ENCODE measurements at places on chromosomes 1 and 21. TPM values are rescaled to one million over a fixed set of nuclear protein-coding genes. Genes with fewer than 3 reads are reported as not detected.

The CHI3L2 gene
- total RNA-seq = 33.9 TPM

DNA sequence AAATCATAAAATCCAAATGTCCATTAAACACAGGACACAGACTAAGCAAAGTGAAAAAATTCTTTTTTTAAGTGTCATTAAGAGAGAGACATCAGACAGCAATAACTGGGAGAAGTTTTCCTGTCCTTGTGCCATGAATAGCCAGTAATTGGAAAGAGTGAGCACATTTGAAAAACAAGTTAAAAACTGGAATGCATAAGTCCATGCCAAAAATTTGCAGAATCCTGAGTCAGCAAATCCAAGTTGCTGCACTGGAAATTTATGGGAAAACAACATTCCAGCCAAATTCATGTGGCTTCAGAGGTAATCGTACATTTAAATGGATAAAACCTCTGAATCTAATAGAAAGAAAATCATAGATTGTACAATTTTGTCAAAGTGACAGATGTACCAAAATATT, 291.4 kb downstream of the LRRC40 start:
- H3K36me3 ChIP-seq = no peaks in the 10 kb centered on the region
- H3K27me3 ChIP-seq = no peaks in the 10 kb centered on the region
- no peak overlapping the region for H3K27ac ChIP-seq
- H3K4me1 ChIP-seq = no peaks in the 10 kb centered on the region
- no peak for DNase-seq
- H3K4me3 ChIP-seq = no peak overlapping the region

The PIK3CD gene
- total RNA-seq = 250 TPM

The UTP25 gene
- total RNA-seq = 7.5 TPM

DNA sequence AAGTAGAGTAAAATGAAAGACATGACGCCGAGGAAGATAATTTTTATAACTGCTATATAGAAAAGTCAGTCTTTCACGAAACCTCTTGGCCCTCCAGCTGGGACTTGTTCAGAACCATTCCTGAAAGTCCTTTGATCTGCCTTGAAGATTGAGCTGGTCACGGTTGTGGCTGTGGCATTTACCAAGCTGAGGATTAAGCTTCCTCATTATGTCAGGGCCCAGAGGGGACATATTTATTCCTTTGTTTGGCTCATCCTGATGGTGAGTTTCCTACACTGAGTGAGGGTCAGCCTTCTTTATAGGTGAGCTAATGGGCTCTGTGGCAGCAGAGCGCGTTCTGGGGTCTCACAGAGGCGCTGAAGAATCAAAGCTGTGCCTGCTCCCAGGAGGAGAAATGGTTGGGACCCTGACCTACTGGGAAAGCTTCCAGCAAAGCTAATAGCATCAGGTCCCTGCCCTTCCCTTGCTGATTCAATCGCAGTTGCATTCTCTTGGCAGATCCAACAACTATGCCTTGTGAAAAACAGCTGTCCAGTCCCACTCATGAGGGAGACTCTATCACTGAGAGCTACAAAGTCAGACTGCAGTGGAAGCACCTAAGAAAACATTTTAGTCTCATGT, 43.2 kb upstream of the PBX1 start:
- no peaks in the 10 kb centered on the region for H3K36me3 ChIP-seq
- DNase-seq = no peak
- no peak overlapping the region for H3K27ac ChIP-seq
- no peaks in the 10 kb centered on the region for H3K4me1 ChIP-seq

The LMX1A gene
- total RNA-seq = not detected

DNA sequence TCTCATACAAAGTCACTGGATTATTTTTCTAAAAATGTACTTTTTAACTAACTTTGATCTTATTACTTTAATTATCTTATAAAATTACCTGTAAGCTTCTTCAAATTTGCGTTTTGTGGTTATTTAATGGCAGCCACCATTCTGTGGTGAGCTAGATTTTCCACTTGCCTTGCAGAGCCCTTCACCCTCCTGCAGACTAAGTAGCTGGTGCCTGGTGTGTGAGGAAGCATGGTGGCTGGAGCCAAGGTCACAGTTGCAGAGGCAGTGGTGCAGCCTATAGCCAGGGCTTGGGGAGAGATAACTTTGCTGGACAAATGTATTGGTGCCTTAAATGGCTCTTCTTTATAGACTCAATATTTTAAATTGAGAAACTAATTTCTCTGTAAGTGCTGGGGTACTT, 11.2 kb upstream of the CD84 start:
- DNase-seq = no peak
- H3K4me1 ChIP-seq = peaks cover 7% of the 10 kb centered on the region
- H3K27me3 ChIP-seq = no peaks in the 10 kb centered on the region

DNA sequence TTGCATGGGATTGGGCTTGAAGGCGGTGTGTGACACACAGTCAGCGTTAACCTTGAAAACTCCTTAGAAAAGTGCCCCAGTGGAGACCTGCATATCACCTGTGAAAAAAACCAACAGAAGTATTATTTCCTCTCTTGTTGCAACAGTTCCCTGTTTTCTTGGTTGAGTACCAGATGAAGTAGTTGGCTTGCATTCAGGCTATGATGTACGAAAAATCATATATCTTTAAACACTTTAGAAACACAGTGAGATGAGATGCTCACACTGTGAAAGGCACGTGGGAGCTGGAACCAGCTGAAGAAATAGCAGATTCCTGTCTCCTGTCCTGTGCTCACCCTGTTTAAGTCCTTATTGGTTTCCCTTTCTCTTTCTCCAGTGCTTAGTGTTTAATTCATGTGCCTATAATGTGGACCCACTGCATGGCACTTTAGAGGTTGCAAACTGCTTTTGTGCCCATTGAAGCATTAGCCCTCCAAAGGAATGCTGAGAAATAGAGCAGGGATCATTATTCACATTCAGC, 2.8 kb downstream of the CAMK1G start:
- no peak overlapping the region for H3K27ac ChIP-seq
- peaks cover 12% of the 10 kb centered on the region for H3K27me3 ChIP-seq
- DNase-seq = no peak

DNA sequence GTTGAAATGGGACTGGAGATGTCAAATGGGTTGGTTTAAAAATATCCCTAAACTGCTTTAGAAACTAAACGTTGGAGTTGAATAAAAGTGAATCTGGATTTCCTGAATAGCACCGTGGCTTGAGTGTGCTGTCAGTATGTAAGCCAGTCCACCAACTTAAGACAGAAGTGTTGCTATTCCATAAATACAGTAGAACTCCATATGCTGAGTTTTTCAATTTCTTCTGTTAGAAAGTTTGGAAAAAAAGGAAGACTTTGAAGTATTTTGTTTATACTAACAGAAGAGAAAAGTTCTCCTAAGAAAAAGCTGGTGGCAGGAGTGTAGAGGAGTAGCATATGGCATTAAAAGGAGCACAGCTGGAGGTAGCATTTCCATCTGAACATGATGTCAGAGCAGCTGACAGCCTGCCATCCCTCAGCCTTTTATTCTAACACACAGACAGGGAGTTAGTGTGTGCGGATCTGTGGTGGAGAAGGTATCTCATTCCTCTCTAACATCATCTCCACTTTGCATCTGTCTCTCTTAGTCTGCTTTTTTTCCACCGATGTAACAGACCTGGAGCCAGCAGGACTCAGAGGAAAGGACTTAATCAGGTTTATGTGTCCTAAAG, at the start of gene ZBTB18:
ZBTB18 (plus strand) TSS at position 449 of the 610 bp plus-strand sequence; CDS start at position 598, 149 bp downstream.
- no peak for DNase-seq
- peaks cover 8% of the 10 kb centered on the region for H3K36me3 ChIP-seq
- H3K27me3 ChIP-seq = no peaks in the 10 kb centered on the region
- H3K4me1 ChIP-seq = peaks cover 34% of the 10 kb centered on the region

DNA sequence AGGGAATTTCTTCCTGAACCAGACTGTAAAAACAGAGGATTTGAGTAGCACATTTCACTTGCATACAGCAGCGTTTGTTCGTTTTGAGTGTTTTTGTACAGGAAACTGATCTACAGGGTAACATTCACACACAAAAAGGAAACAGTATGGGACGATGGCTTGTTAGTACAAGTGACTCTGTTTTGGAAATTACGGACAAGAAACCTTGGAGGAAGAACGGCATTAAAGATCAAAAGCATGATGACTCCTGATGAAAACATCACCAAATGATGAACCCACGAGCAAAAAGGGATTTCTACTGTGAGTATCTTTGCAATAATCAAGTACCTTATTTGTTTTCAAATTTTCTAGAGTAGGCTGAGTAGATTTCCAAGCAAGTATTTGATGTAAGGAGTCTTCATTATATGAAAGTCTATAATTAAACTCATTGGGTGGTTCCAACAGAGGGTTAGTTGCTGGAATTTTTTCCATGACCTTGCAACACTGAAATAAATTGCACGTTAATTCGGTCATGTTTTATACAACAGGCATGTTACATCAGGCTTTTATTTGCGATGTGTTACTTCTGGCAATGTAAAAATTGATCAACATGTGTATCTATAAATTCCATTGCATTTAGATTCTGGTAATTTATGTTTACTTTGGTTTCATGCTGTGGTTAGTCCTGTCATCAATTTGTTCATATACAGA, 76.7 kb upstream of the KCNK2 start:
- DNase-seq = no peak
- H3K36me3 ChIP-seq = no peaks in the 10 kb centered on the region
- no peak overlapping the region for H3K27ac ChIP-seq
- no peaks in the 10 kb centered on the region for H3K4me1 ChIP-seq
- H3K4me3 ChIP-seq = no peak overlapping the region
- H3K27me3 ChIP-seq = no peaks in the 10 kb centered on the region

- no peaks in the 10 kb centered on the region for H3K36me3 ChIP-seq
- H3K27ac ChIP-seq = no peak overlapping the region
- no peak for DNase-seq
- no peaks in the 10 kb centered on the region for H3K4me1 ChIP-seq
These were observed 336.0 kb upstream of the NFIA start for GRCh38 chr1:60746278-60746791.

DNA sequence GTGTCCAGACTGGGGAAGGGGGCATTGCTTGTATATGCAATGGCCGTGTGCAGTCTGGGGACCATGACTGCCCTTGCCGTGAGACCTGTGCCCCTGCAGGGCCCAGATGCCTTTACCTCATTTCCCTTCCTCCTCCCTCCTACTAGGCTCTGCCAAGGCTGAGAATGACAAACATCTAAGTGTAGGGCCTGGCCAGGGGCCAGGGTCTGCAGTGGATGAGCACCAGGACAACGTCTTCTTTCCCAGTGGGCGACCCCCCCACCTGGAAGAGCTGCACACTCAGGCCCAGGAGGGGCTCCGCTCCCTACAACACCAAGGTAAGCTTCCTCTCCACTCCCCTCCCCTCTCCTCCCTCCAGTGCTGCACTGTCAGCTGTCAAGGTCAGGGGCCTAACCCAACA, 49.5 kb downstream of the YARS1 start:
- no peaks in the 10 kb centered on the region for H3K36me3 ChIP-seq
- DNase-seq = no peak
- H3K27me3 ChIP-seq = no peaks in the 10 kb centered on the region
- H3K27ac ChIP-seq = no peak overlapping the region

The C4BPB gene
- total RNA-seq = 2.7 TPM

The ADORA1 gene
- total RNA-seq = not detected

GRCh38 chr1:182444497-182444896, 5.4 kb upstream of the RGSL1 start:
- no peaks in the 10 kb centered on the region for H3K4me1 ChIP-seq
- H3K27ac ChIP-seq = no peak overlapping the region
- H3K36me3 ChIP-seq = no peaks in the 10 kb centered on the region
- no peaks in the 10 kb centered on the region for H3K27me3 ChIP-seq

DNA sequence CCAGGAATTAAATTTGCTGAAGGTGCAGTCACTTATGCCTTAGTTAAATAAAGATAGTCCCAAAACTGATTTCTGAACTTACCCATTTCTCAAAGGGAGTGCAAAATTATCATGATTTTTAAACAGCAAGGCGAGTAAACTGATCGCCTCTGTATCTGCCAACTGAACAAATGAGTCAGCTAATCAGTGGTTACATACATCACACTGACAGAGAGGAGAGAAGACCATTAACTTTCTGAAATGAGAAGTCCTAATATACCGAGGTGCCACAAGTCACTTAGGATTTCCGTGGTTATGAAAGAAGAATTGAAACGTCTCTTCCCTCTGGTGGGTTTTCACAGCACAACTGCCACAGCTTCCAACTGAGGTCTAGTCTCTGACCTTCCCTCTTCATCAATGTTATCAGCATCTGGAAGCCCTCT, 400.7 kb downstream of the SMYD3 start:
- H3K4me1 ChIP-seq = peaks cover under 1% of the 10 kb centered on the region
- no peaks in the 10 kb centered on the region for H3K36me3 ChIP-seq
- H3K27me3 ChIP-seq = no peaks in the 10 kb centered on the region
- H3K27ac ChIP-seq = no peak overlapping the region
- no peak overlapping the region for H3K4me3 ChIP-seq
- DNase-seq = no peak

DNA sequence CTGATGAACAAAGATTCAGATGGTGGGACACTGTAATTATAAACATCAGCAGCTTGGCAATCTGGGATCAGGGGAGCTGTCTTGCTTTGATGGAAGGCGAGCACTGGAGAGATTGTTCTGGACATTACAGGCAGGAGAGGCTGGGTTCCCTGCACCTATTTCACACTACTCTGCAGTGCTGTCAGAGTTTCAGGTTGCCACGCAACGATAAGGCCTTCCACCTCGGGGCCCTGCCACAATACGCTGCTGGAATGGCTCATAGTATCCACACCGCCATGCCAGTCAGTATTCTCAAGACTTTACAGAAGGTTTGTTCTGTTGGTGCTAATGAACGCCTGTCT, 96.8 kb downstream of the GLIS1 start:
- no peak overlapping the region for H3K27ac ChIP-seq
- H3K27me3 ChIP-seq = peaks cover 13% of the 10 kb centered on the region
- no peaks in the 10 kb centered on the region for H3K4me1 ChIP-seq
- H3K36me3 ChIP-seq = no peaks in the 10 kb centered on the region
- no peak overlapping the region for H3K4me3 ChIP-seq
- DNase-seq = peak; percentile 11

GRCh38 chr1:91757763-91758460, 128.0 kb downstream of the TGFBR3 start:
- no peak overlapping the region for H3K27ac ChIP-seq
- peaks cover 14% of the 10 kb centered on the region for H3K4me1 ChIP-seq
- H3K36me3 ChIP-seq = peaks cover 4% of the 10 kb centered on the region
- peaks cover 11% of the 10 kb centered on the region for H3K27me3 ChIP-seq
- H3K4me3 ChIP-seq = no peak overlapping the region

- no peak overlapping the region for H3K4me3 ChIP-seq
- no peak for DNase-seq
- H3K27me3 ChIP-seq = peaks cover 14% of the 10 kb centered on the region
- no peaks in the 10 kb centered on the region for H3K36me3 ChIP-seq
These were observed 444.2 kb downstream of the SETD4 start for GRCh38 chr21:35616090-35616489.

DNA sequence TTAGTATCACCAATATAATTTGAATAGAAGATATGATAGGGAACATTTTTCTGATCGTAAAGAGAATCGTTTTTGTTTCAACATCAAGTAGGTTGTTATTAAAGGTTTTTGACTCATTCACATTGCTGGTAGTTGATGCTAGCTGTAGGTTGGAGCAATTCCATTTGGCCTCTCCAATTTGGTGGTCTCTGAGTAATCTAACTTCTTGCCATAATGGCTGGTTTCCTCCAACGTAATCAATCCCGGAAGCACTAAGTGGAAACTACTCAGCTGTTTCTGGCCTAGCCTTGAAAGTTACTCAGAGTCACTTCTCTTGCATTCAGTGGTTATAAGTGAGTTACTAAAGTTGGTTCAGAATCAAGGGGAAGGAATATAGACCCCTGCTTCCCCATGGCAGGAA, 26.0 kb downstream of the RCOR3 start:
- no peaks in the 10 kb centered on the region for H3K4me1 ChIP-seq
- H3K36me3 ChIP-seq = peaks cover 24% of the 10 kb centered on the region
- H3K27me3 ChIP-seq = no peaks in the 10 kb centered on the region
- DNase-seq = no peak

- H3K27ac ChIP-seq = no peak overlapping the region
- DNase-seq = no peak
- H3K27me3 ChIP-seq = peaks cover 41% of the 10 kb centered on the region
- H3K36me3 ChIP-seq = no peaks in the 10 kb centered on the region
These were observed 648 bp upstream of the RGS7 start for GRCh38 chr1:241357366-241358340.

All from activated naive CD8-positive, alpha-beta T cell treated with anti-CD3 and anti-CD28 coated beads, Interleukin-2, amount 10 ng/mL, durations not matched to agents 7 days and 5 days (primary cell).